ENCODE measurements at places on chromosomes 12 and 14.

- no peak for DNase-seq
Observed at GRCh38 chr14:74593241-74593953, 18.6 kb downstream of the LTBP2 start.

- DNase-seq = no peak
Observed at GRCh38 chr12:5840944-5841343, 104.1 kb downstream of the ANO2 start.

DNA sequence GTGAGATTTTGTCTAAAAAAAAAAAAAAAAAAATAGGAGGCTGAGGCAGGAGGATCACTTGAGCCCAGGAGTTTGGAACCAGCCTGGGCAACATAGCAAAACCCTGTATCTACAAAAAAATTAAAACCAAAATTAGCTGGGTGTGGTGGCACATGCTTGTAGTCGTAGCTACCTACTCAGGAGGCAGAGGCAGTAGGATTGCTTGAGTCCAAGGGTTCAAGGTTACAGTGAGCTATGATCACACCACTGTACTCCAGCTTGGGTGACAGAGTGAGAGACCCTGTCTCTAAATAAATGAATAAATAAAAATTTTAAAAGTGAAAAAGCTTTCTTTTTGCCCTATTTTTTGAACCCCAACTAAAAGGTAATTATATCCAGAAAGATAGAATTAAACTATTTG, 113.6 kb downstream of the PEBP1 start:
- DNase-seq = no peak

GRCh38 chr14:58160561-58160960, 8.5 kb upstream of the ARMH4 start:
- no peak for DNase-seq

GRCh38 chr12:52525661-52526499, 5.7 kb upstream of the KRT5 start:
- no peak for DNase-seq

GRCh38 chr12:89073027-89073398, 279.3 kb downstream of the DUSP6 start:
- no peak for DNase-seq

- DNase-seq = no peak
Observed at GRCh38 chr12:94941440-94941862, 62.0 kb downstream of the NDUFA12 start.

GRCh38 chr14:31232081-31232480, 24.5 kb upstream of the HECTD1 start:
- DNase-seq = no peak

GRCh38 chr14:49677643-49678042, 10.4 kb downstream of the POLE2 start:
- peak; percentile 24 for DNase-seq

DNA sequence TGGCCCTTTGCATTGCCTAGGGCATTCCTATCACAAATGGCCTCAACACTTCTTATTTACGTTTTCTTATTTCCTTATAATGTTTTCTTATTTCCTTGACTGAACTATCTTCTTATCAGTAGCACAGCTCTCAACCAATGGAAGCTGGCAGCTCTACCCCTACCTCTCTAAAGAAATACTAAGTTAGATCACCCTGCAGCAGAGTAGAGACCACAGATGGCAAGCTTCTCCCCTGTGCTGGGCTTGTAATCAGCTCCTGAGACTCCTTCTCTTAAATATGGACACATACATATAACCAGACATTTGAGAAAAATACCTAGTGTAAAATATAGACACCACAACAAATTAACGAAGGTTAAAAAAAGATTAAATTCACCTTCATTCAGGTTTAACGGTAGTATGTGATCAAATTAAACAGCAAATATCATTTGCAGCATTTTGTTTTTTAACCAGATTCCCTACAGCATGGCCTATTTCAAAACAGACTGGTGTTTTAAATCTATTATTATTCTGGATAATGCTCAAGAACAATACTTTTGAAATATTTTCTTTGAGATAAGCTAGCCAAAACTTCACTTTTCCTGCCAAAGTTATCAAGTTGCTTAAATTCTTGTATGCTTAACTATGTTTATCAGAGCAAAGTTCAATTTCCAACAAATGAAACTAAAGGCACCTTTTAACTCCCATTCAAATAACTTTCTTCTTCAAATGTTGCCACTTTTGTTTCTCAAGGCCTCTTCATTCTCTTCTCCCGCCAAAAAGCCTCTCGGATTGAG, 54.3 kb downstream of the SLC41A2 start:
- DNase-seq = no peak

- peak; percentile 78 for DNase-seq
Observed at GRCh38 chr12:55927588-55928502, at the start of gene PYM1. TSS of gene PYM1 (minus strand) at chr12:55927894. CDS start at chr12:55927761, 133 bp downstream.

DNA sequence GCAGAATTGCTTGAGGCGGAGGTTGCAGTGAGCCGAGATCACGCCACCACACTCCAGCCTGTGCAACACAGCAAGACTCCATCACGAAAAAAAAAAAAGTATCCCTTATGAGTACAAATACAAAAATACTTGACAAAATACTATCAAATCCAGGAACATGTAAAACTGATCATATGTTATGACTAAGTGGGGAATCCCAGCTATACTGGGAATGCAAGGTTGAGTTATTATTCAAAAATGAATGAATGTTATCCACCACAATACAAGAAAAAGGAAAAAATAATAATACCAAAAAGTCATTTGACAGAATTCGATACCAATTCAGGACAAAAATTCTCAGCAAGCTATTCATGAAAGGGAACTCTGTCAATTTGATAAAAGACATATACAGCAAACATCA, 32.6 kb downstream of the MOK start:
- no peak for DNase-seq

DNA sequence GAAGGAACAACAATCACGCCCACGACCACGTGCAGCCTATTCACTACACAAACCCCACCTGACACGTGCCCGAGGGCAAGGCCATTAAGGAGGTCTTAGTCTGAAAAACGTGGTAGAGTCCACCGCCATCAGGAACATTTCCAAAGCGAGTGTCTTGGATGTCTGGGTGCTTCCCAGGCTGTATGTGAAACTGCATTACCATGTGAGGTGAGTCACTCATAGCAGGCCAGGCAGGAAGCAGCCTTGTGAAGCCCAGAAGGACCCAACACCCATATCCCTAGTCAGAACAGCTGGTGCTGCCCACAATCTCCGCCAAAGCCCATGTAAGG, 3.3 kb upstream of the KRT79 start:
- no peak for DNase-seq

- DNase-seq = no peak
Observed at GRCh38 chr12:125003021-125003420, 9.6 kb downstream of the BRI3BP start.

DNA sequence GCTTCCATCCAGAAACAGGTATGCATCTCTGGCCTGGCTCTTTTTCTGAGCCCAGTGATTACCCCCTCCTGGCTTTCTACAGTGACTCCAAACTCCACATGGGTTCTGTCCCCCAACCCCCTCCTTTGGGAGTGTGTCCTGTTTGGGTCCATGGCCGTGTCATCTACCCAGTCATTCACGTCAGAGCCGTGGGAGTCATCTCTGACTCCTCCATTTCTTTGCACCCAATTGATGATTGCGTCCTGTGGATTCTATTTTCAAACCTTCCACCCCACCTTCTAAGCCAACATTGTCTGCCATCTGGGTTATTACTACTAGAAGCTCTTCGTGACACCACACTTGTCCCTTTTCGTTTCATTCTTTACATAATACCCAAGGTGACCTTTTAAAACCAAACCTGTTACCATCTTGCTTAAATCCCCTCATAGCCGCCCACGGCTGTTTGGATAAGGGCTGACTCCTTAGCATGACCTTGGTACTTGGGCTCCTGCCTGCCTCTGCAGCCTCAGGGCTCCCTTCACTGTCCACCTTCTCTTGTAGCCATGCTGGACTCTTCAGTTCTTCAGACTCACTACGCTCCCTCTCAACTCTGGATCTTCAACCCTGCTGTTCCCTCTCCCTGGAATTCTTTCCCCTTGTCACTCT, 38.1 kb upstream of the NT5DC3 start:
- no peak for DNase-seq

DNA sequence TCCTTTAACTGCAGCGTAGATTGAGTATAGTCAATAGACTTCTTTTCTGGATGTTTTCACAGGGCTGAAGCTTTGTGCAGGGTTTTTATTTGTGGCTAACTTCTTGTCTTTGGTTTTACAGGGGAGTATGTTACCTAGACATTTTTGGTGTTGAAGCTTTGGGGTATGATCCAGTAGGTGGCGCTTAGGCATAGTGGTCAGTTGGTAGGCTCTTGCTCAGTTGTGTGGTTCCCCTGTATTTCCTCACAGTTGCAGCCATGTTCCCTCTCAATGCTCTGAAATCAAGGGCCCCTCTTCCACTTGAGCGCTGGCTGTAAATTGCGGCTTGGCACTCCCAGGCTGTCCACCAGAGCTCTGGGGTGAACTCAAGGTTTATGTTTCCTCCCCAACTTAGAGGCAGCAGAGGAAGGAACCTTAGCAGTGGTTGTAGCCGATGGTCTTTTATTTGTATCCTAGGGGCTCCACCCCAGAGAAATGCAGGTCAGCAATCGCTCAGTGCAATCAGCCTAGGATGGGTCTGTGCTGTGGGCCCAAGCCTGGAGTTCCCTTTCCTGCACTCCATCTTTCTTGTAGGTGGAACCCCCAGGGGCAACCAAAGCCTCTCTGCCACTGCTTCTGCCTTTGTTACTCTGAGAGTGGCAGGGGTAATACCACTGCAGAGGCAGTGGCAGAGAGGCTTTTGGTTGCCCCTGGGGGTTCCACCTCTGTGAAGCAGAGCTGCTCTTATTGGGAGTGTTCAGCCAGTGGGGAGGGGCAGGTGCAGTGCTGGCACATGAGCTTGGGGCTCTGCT, 55.1 kb downstream of the CMAS start:
- peak; percentile 66 for DNase-seq

- DNase-seq = no peak
Observed at GRCh38 chr12:25653487-25654175, 100.5 kb upstream of the LMNTD1 start.

DNA sequence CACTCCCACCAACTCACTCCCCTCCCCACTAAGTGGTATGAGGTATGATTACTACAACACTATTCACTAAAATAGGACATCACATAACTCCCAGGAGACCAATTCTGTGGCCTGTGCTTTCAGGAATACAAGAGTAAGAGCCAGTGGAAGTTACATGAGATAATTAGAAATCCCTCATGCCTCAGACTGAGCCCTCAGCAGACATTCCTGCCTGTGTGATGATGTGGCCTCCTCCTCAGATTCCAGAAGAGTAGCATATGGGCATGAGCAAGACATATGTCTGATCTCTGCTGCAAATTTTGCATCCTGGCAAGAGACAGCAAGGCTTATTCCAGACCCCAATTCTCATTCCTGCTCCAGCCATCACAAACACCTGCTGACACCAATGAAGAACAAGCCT, 46.0 kb upstream of the BMP4 start:
- DNase-seq = no peak

- peak; percentile 71 for DNase-seq
Observed at GRCh38 chr12:3326156-3326849, 164.7 kb upstream of the PRMT8 start.

GRCh38 chr12:85155791-85156190, 119.6 kb downstream of the LRRIQ1 start:
- no peak for DNase-seq

DNA sequence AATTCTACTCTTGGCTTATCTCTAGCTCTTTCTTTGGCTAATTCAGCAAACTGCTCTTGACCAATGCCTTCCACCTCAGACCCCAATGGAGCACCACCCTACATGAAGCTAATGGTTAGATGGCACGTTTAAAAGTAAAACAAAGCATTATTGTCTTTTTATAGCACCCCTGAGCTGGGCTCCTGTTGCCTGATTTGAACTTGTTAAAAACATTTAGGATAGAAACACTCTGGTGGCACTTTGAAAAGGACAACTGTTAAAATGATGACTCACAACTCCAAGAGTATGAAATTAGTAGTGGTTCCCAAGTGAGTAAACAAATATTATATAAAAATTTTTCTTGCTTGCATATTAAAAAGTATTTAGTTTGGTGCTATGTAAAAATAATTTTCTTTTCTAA, 299.6 kb upstream of the DCN start:
- DNase-seq = no peak

GRCh38 chr12:32115404-32116104, 8.9 kb downstream of the BICD1 start:
- peak; percentile 59 for DNase-seq

DNA sequence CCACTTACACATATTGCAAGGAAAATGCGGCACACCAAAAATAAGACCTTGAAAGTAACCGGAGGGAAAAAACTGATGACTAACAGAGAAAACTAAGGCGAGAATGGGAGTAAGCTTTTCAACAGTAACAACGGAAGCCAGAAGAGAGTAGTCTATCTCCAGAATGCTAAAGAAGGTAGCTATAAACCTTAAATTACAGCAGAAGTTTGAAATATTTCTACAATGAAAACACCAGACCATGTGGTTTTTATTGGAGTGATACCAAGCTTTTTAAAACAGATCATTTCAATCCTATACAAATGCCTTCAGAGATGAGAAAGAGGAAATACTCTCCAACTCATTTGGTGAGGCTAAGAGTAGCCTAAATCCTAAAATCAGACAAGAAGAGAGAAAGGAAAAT, 209.5 kb downstream of the ANO6 start:
- no peak for DNase-seq

DNA sequence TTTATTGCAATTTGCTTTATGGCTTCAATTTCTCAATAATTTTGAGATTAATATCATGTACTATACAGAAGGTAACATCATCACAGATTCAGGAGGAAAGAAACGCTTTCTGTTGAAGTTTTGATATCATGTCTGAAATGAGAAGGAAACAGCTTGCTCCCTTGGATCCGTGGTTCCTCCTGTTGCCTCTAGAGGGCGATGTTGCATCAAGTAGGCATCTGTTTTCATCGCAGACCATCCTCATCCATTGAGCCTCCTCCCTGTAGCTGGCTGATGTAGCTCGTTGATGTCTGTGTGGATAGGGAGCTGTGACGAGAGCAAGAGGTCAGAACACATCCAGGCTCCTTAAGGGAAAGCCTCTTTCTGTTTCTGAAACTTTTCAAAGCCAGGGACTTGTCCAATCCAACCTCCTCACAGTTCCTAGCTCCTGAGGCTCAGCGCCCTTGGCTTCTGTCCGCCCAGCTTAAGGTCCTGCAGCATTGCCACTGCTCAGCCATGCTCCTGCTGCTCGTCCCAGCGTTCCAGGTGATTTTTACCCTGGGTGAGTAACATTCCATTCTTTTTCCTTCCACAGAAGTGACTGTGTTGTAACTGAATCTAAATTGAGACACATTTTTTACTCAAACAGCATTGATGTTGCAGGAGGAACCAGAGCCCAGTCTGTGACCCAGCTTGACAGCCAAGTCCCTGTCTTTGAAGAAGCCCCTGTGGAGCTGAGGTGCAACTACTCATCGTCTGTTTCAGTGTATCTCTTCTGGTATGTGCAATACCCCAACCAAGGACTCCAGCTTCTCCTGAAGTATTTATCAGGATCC, 304.8 kb upstream of the OR4E1 start:
- peak; percentile 78 for DNase-seq

DNA sequence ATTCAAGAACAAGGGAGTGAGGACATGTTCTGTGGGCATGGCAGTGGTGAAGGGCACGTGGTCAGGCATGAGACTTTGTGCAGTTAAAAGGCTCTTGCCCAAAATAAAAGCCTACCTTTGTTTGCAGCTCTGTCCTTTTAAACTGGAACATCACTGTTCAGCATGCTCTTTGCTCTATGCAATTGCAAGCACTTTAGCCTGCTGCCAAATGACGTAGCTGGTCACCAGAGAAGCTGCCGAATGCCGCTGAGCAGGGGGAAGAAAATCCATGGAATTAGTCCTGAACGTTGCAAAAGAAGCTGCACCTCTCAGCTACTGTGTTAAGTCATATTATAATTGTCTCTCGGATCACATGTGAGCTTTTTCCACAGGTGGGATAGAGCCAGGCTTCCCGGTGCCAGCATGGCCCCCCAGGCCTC, 176.3 kb upstream of the DIO2 start:
- no peak for DNase-seq

All from iPS-NIHi11 (cell line).